ENCODE measurements at places on chromosomes 1 and 21.

DNA sequence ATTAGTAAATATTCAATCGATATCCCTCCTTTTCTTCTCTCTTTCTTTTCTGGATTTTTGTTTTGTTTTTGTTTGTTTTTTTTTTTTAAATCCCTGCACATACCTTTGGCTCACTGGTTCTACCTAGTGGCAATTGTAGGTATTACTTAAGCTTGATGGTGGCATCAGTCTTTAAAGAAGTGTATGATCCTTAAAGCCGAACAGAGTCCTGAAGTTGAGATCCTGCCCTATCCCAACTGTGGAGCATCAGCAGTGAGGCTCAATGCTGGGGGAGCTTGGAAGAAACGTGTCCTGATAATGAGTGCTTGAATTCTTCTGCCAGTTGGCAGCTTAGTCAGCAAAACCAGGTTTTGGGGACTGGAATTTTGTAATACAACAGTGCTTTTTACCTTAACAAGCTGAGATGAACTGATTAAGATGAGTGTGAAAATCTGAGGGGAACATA is 60.8 kb downstream of the FASLG start:
- DNase-seq, result no peak

GRCh38 chr1:153611356-153611755 is 1.6 kb downstream of the S100A16 start:
- DNase-seq, result no peak

- no peak for DNase-seq
Measured at GRCh38 chr1:37442644-37443043, 31.7 kb upstream of the ZC3H12A start.

DNA sequence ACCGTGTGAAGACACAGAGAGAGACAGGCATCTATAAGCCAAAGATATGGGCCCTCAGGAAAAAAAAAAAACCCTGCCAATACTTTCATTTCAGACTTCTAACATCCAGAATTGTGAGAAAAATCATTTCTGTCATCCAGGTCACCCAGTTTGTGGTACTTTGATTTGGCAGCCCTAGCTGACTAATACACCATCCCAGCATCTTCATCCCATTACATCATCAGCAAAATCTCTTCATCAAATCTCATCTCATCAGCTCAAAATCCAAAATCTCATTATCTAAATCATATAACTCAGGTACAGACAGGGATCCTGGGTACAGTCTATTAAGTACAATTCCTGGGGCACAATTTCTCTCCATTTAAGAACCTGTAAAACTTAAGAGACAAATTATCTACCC is 51.9 kb upstream of the GJA8 start:
- no peak for DNase-seq

GRCh38 chr1:219042769-219043168 is 130.9 kb upstream of the LYPLAL1 start:
- no peak for DNase-seq

DNA sequence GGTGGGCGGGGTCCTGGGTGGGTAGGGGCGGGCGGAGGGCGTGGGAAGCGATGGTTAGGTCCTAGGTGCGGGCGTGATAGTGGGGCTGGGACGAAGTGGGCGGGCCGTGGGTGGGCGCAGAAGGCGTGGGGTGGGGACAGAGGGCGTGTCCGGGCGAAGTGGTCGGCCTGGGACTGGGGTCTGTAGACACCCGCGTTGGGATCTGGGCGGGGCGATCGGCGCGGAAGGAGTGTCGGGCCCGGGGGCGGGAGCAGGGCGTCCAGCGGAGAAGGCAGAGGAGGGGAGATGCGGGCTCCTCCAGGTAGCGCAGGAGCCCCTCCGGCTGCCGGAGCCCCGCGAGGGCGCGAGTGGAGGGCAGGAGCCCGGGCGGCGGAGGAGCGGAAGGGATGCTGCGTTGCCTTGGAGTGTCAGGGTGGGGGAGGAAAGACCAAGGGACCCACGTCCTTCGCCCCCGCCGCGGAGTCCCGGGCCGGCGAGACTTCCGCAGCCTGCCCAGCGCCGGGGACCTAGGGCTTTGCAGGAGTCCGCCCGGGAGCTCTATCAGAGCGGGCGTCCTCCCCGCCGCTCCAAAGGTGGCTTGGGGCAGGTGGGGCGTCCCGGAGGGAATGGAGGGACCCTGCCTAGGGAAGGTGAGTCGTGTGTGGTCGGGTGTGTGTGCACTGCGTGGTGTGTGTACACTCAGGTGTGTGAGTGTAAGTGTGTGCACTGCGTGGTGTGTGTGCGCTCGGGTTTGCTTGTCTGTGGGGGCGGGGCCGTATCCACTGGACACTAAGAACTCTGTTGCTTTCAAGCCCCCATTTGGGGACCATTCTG is 27.0 kb upstream of the PRSS38 start:
- peak; percentile 68 for DNase-seq

GRCh38 chr1:203200916-203201315 is 14.4 kb upstream of the CHI3L1 start:
- no peak for DNase-seq

DNA sequence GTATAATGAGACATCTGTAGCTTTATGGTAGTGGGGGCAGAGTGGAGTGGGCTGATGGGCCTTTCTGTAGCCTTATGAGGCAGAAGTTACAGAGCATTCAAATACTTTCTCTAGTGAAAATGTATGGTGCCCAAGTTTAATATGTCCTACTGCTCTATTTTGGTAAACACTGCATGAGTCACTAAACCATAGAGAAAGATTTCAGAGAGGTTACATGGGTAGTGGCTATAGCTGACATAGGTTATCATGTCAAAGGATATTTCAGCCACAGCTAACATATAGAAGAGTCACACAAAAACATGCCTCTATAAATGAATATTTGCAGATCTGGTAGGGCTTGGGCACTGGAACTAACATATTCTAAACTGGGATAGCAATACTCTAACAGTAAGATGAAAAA is 212.4 kb upstream of the USP25 start:
- no peak for DNase-seq

DNA sequence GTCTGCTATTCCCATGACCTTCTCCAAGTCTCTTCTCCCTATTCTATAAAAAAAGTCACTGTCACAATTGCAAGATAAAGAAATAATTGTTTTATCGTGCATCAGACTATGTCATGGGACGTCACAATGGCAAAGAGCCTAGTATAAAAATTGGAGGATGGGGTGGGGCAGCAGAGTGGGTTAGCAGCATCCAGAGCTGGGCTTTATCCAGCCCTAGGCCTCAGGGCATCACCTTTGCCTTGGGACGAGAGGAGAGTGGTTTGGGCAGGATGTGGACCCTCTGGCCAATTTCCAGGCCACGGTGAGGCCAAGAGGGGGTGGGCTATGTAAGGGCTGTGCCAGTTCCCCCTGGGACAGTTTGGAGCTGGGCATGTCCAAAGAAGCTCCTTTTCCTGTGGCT is 25.7 kb downstream of the WNT4 start:
- no peak for DNase-seq

- peak; percentile 48 for DNase-seq
Measured at GRCh38 chr21:45607021-45607908, 36.3 kb upstream of the PCBP3 start.

- no peak for DNase-seq
Measured at GRCh38 chr21:35476621-35477395, 427.7 kb upstream of the RUNX1 start.

DNA sequence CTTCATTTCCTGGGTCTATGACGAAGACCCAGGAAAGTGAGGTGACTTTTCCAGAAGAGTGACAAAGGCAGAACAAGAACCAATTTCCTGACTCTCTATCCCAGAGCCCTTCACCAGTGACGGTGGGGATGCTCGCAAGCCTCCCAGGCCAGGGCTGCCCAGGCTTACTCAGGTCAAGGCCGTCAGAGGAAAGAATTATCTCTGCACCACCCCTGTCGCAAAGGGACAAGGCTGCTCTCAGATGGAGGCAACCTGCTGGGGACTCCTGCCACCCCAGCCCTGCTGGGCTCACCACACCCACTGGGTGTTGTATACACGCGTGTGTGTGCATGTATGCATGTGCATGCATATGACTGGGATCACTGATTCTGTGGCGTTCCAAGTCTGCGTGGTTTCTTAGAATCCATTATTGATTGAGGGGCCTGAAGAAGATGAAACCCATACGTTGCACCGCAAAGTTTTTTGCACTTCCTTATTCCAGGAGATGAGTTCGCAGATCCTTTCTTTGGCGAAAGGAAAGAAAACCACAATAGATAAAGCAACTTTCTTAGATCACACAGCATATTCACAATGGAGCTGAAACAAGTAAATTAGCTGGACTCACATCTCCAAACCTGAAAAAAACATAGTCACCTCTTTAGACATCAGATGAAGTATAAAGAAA is 255.8 kb downstream of the RHOU start:
- no peak for DNase-seq

DNA sequence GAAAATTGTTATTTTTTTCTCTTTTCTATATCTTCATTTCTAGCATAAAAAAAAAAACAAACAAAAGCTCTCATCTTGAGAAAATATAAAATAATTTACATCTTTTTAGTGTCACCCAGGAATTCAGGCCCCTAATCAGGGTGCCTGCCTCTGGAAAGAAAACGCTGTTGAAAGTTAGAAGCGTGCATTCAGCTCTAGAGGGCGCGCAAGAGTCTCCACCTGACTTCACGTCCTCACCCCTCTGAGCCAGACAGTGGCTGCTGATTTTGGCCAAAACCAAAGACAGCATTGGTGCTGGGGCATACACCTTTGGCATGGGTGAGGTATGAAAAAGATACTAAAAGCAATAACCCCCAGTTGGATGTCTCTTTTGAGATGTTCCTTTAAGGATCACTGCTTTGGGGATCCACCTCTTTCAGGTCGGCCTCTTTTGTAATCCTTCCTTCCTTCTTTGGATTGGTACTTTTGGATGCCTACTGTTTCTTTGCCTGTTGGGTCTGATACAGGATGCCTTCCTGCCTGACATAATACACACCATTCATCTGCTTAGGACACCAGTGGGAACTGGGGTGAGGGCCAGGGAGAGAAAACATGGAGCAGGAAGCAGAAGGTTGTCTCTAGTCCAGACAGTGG is 77.6 kb upstream of the CHRM3 start:
- DNase-seq, result peak; percentile 20

DNA sequence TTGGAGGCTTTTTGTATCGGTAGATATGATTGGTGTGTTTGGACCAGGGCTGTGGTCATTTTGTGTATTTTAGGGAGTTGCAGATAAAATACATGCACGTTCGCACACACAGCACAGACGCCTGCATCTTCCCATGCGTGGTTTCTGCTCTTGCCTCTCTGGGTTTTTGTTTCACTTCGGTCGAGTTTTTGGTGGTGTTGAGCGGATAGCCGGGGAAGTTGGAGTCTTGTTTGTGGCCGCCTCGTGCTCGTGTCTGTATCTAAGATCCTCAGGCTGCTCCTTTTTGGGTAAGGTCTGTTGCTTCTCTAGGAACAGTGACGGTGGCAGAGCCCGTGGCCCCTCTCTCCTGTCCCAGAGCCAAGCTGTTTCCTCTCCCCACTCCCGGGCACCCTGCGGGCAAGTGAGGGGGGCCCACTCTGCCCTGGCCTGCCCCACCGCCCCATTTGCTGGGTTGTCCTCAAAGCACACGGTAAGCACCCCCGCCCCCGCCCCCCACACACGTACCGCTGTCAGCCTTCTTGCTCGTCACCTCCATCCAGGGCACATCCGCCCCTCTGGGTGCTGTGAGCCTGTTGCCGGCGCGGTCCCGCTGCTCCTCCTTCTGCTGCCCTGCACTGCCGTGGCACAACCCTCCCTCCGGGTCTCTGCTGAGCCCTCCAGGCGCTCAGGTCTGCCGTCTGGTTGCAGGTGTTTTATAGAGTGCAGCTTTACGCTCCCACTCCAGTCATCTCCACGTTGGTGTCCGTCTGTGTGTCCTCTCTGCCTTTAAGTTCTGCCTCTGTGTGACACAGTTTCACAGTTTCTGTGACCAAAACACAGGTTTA is 51.9 kb downstream of the AGPAT3 start:
- DNase-seq, result peak; percentile 59

DNA sequence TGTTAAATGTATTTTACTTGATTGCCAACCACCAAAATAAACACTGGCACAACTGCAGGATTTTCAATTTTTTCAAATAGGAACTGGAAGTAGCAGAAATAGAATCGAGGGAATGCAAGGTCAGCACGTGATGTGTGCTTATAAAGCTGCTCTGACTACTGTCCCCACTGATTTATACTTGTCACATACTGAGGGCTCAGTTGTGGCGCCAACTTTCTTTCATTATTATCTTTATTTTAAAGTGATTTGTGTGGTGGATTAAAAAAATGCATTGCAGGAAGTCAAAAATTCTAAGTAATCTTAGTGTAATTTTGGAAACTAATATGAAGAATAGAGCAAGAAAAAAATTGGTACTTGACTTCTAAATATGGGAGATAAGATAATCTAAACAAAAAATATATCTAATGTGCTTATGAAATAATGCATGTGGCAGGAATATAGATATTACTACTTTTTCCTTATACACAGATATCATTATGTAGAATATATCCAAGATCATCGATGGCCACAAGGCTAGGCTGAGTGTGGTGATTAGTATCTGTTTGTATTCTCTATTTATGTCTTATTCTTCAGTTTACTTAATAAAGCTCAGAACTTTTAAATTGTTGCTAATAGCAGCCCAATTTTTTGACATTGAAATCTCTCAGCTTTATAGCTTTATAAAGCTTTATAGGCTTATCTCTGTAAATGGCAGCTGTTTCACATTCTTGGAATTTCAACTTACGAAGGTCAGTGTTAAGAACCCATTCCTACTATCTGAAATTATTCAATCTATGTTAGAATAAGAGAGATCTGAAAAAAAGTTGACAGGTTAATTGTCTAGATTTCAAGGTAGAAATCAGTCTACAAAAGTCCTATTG is 404.5 kb upstream of the ADAMTS5 start:
- no peak for DNase-seq

DNA sequence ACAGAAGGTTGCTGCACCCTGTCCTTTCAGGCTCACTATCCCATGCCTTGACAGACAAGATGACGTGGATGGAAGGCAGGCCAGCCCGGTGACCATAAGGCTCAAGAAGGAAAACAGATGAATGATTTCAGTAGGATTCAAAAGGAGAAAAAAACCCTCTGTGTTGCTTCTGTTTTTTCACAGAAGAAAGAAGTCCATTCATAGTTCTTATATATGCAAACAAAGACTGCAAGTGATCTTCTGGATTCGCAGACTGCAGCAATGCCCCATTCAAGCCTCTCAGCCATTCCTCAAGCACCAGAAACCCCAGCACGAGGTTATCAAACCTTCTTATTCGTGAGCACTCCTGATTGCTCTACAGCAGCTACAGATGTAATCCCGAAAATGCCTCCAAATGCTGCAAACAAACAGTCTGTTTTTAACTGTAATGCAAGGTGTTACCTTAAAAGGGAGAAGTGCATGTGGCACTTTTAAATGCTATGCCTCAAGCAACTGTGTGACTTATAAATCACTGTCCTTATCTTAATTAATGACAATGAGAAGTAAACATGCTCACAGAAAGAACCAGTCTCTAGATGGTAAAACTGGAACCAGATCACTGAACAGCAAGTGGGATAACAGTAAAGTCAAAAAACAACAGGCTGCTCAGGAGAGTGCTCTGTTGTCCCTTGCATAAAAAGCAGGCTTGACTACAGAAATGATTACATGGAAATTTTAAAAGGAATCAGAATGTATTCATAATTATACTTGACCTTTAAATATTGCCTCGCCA is 173.9 kb downstream of the HHIPL2 start:
- DNase-seq, result no peak

GRCh38 chr21:29078869-29079767 is 5.7 kb upstream of the CCT8 start:
- DNase-seq, result no peak

- DNase-seq, result no peak
Measured at GRCh38 chr21:24714646-24715200, 892.6 kb downstream of the MRPL39 start.

- no peak for DNase-seq
Measured at GRCh38 chr1:2028870-2029560, 9.9 kb downstream of the GABRD start.

GRCh38 chr1:203769505-203770343 is 4.7 kb downstream of the LAX1 start:
- no peak for DNase-seq
